ENCODE measurements at places on chromosomes 6 and 20.
A peak's percentile ranks its signal among the peaks of the same experiment; 100 is the strongest.

DNA sequence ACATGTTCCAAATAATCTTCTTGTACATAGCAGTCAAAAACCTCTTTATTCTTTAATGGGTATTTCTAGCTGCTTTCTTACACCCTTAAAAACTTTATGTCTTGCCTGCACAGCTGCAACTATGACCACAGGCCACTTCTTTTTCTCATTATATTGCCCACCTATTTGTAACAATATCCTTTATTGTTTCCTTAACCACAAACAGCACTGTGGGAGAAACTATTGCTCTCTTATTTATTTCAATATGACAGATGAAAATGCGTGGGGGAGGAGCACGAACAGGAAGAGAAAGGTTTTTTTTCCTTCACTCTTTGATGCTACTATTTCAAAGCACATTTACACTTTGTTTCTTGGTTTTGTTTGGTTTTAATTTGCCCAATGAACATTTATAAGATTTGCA, 253.5 kb downstream of the GJA1 start:
- no peak for DNase-seq

GRCh38 chr6:53715434-53715833, 49.9 kb upstream of the KLHL31 start:
- no peak for DNase-seq

DNA sequence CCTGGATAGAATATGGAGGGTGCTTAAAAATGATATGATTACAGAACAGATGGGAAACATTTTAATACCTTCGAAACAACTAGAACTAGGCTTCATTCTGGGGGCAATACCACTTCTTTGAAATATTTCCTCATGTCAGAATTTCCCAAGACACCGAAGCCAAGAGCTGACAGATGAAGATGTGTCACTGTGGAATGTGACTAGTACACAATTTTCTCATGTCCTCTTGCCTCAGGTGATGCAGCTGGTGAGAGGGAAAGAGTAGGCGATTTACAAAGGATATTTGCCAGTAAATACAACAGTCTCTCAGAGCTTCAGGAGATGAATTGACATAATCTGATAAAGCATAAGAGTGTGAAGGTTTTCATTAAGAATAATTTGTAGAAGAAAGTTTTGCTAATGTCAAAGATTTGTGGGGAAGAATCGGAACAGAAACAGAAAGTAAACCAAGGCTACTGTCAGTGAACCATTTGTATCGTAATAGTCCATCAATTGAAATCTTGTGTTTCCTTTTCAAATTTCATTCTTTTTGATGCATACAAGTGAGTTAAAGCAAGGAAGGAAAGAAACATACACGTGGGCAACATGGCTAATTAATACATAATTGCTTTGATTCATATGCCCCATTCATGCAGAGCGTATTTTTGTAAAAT, 164.7 kb upstream of the CCN2 start:
- DNase-seq = no peak

DNA sequence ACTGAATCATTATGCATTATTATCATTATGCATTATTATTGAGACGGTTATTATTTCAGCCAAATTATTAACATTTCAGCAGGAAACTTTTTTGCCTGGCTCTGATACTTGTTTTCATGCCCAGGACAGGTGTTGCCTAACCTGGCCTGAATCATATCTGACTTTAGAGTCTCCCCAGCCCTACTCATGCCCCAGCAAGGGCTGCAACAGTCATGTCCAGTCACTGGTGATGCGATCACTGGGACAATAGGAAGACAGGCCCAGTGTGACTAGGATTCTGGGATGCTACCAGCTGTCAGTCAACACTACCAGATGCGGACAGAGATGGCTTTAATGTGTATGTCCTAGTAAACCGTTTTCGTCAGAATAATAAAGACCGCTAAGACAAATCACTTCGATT, 285.0 kb downstream of the KHDC1L start:
- no peak for DNase-seq

DNA sequence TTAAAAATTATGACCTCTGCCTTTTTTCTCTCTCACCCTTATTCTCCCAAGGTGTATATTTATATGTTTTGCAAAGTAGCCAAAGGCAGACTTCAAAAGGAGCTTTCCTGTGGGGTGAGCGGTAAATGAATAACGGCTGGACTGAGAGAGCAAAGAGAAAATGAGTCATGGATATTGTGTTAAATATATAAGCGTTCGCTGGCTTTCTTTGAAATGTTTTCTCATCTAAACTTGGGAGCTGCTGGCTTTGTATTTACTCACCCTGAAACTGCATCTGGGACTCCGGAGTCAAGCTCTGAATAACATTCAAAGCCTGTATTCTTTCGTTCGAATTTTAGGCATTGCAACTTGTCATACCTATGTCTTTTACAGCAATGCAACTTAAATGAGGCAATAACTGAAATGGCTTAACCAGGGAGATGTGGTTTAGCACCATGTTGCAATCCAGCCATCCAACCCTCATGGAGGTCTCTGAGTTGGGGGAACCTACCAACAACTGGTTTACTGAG, 32.0 kb downstream of the ATXN1 start:
- DNase-seq = no peak

DNA sequence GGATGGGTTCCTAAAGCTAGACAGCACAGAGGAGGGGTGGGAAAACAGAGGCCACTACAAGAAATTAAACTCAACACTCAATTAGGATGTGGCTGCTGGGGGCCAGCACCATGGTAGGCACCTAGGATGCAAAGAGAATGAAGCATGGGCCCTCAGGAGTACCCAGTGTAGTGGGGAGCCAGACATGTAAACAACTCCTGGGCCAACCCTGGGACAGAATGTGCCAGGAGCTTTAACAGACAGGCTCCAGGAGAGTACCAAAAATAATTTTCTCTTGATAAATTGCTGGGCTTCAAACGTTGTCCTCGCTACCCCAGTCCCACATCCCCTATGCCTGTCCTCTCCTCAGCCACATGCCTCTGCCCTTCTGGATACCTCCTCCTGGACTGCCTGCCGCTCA, 1.7 kb downstream of the TMEM151B start:
- DNase-seq = no peak

GRCh38 chr6:77879527-77879926, 226.7 kb downstream of the MEI4 start:
- DNase-seq = no peak

GRCh38 chr6:16355238-16355637, 116.9 kb downstream of the GMPR start:
- no peak for DNase-seq

- no peak for DNase-seq
These were observed 153.0 kb upstream of the UST start for GRCh38 chr6:148593813-148594170.

DNA sequence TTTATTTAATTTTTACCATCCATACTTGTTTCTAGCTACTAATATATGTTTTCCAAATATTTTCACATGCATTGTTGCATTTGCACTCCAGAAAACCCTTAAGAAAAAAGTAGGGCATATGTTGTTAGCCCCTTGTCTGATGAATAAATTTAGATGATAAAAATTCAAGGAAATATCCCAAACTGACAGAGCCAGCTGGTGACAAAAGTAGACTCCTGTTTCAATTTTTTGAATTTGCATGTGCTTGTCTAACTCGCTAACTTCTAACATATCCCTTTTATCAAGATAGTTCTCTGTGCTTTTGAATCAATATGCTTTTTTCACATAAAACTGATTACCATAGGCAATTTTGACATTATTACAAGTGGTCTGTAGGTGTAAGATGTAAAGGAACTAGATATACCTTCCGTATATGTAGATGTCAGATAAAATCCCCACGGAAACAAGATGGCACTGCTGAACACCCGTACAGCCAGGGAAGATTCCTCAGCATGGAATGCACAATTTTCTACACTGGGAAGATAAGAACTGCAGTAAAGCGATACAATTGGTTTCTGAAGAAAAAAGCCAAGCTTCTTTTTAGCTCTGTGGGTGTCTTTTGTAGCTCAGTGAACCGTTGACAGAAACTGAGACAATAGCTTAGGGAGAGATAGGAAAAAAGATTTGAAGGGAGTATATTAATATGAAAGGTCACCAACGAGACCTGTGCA, 437.6 kb upstream of the RNF217 start:
- DNase-seq = no peak

GRCh38 chr6:116371120-116371917, 572 bp downstream of the DSE start:
- peak; percentile 8 for DNase-seq

DNA sequence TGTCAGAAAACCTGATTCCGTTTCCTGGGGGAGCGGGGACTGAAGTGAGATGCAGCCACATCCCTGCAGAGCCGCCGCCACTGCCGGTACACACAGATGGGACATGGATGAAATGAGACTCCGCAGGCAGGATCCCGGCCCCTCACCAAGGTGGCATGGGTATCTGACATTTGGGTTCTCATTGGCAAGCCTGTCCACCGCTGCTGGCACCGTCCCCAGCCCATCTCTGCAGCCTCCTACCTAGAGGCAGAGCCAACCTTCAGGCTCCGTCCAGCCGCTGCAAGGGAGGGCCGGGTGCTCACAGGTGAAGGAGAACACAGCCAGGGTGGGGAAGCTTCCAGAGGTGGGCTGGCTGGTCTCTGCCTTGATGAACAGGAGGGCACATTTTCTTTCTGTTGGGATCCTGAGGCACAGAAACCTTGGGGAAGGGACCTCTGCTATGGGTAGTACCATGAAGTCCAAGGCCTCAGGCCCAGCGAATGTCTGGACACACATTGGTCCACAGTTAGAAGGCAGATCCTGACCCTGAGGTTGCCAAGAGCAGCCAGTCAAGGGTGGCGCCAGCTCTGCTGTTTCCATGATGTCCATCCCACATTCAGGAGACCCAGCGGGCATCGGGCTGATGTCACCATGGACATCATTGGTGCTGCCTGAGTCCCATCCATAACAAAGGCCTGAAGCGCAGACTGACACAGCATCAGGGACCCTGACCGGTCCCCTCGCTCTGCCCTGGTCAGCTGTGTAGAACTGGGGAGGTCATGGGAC, 177.4 kb downstream of the TAF4 start:
- no peak for DNase-seq

DNA sequence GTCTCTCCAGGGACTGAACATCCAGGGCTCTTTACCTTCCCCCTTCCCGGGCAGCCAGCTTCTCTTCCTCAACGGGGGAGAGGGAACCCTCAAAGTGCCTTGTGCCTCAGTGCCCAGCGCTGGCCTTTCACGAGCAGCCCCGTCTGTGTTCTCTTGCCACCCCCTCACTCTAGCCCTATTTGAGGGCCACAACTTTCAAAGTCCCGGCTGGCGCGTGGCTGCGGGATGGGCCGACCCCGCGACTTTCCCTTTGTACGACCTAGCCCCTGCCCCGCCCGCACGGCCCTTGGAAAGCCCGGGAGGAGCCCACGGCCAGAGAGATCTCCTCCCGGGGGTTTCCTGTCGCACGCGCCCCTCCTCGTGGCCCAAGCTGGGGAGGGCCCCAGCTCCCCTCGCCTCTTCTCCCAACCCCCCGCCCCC, 559 bp downstream of the SCRT2 start:
- DNase-seq = no peak

DNA sequence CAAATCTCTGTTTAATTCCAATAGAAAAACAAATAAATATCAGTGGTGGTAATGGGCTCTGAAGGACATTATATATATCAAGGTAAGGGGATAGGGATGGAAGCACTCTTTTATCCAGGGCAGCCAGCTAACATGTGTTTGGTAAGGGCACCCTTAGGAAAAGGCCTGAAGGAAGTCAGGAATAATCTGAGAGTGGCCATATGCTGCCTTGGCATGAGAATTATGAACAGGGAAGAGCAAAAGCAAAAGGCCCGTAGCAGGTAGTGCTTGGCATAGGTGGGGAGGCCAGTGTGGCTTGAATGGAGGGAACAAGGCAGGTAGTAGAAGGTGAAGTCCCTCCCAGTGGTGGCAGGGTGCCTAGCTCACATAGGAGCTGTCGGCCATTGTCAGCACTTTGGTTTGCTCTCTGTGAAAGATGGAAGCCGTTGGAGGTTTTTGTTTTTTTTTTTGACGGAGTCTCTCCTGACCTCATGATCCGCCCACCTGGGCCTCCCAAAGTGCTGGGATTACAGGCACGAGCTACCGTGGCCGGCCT, 39.6 kb upstream of the CSE1L start:
- no peak for DNase-seq

DNA sequence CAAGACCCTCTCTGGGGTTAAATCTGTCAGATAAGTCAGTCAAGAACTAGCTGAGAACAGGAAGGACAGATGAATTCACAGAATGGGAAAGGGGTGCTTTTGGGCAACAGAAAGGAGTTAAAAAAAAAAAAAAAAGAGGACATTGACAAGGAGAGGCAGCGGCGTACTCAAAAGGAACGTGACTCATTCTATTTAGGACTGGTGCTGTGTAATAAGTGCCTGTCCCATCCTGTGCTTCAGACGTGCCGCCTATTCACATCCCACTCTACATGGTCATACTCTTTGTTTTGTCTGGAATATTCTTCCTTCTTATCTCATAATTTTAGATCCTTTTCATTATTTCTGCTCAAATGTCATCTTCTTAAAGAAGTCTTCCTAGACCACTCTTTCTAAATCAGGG, 101.1 kb upstream of the EMILIN3 start:
- no peak for DNase-seq

- no peak for DNase-seq
These were observed 262.0 kb downstream of the PAX1 start for GRCh38 chr20:21967481-21967880.

GRCh38 chr6:160305926-160306713, 42.1 kb upstream of the SLC22A3 start:
- DNase-seq = no peak

- DNase-seq = no peak
These were observed 42.0 kb upstream of the OGFRL1 start for GRCh38 chr6:71246596-71246995.

GRCh38 chr6:116629563-116629981, 13.3 kb downstream of the RSPH4A start:
- DNase-seq = no peak

DNA sequence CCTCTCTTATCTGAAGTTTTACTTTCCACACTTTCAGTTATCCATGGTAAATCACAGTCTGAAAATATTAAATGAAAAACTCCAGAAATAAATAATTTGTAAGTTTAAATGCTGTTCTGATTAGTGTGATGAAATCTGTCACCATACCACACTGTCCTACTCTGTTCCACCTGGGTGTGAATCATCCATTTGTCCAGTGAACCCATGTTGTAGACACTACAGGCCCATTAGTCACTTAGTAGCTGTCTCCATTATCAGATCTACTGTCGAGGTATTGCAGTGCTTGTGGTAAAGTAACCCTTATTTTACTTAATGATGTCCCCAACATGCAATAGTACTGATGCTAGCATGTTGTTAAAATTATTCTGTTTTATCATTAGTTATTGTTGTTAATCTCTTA, 29.2 kb upstream of the MMS22L start:
- no peak for DNase-seq

- DNase-seq = no peak
These were observed 332.0 kb downstream of the NRN1 start for GRCh38 chr6:5674721-5675120.

- no peak for DNase-seq
These were observed 209.9 kb downstream of the PTPRK start for GRCh38 chr6:128310451-128310850.
